ENCODE measurements at places on chromosomes 7 and 10.

GRCh38 chr7:123824754-123825067 is 20.3 kb upstream of the HYAL4 start:
- DNase-seq, result no peak

DNA sequence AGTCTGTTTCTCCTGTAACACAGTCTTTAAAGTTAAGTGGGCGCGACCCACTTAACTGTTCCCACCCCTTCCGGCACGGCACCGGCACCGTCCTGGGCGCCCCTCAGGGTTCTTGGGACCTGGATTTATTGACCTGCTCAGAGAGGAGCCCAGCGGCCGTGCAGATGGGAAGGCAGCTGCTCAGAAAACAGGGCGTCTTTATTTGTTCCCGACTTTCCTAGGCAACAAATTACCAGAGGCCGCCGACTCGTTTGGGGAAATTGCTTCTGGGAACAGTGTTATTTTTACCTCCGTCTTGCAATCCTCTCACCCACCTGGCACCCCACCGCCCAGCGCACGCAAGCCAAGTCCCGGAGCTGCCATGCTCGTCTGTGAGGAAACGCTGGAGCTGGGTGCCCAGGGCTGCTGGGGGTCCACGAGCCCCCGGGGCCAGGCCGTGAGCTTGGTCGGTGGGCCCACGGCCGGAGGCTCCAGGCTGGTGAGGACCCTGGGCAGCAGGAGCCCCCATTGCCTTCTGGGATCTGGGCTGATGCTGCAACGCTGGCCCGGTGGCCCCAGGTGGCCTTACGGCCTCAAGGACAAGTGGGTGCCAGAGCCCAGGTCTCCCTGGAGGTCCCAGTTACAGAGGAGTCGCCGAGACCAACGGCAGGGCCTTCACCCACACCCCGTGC is 14.9 kb upstream of the ADGRA1 start:
- DNase-seq, result no peak

DNA sequence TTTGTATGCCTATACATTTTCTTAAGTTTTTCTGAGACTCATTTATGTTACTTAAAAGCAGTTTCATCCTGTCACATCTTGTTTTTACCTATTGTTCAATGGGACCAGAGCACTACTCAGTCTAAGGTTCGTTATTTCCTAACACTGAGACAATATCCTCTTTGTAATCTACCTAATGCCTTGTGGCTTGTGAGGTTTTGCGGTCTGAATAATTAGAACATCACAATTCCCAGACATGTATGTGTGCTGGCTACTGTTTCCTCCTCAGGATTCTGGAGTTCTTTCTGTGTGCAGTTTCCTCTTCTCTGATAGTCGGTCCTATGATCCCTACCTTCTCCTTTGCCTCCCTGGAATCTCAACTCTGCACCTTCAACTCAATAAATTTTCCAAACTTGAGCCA is 620.2 kb downstream of the ANKRD7 start:
- DNase-seq, result no peak

DNA sequence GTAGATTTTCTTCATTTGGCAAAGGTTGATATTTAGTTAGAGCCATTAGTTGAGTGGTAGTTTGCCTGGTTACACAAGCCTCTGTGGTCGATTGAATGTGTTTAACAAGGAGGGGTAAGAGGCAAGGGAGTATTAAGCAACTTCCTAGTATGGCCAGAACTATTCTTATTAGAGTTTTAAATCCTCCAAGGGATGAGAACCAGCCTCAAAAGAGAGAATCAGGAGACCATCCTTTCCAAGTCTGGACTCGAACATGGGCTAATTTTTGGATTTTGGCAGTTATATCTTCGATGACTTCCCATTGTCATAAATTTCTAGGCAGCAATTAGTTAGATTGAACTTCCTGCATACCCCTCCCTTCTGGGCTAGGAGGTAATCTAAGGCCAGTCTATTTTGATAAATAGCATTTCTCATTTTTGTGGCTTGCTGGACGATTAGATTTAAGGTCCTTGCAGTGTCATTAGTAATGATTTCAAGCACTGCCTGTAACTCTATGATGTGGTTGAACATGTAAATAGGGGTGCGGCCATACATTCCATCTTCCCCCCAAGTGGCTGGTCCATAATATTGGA is 219.5 kb upstream of the KCND2 start:
- no peak for DNase-seq

DNA sequence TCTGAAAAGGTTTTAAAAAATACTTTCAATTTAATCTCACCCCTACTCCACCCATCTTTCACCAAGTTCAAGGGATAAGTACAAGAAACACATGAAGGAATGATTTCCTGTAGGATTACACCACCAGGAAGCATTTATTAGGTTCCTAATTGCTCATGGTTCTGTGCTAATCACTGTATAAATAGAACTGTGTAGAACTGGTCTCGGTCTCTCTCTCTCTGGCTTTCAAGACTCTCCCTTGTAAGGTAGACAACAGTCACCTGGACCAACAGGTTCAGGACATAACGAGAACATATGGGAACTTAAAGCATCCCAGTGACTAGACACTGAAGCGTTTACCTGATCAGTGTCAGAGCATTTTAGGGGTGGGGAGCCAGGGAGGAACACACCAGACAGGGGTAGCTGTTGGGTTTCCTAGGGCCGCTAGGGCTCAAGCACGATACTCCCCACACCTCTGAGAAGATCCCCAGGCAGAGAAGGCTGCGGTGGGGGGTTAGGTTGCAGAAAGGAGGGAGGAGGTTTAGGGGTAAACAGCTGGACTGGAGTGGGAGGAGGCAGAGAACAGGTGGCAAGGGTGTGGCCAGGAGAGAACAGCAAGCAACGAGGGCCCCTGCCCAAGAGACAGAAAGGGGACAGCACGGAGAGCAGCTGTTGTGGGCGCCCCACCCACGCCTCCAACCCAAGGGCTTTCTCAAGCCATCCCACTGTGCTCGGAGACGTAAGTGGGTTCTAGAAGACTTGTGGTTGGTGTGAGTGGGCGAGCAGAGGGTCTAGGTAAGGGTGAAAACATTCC is 52.5 kb upstream of the USP6NL start:
- peak; percentile 75 for DNase-seq

DNA sequence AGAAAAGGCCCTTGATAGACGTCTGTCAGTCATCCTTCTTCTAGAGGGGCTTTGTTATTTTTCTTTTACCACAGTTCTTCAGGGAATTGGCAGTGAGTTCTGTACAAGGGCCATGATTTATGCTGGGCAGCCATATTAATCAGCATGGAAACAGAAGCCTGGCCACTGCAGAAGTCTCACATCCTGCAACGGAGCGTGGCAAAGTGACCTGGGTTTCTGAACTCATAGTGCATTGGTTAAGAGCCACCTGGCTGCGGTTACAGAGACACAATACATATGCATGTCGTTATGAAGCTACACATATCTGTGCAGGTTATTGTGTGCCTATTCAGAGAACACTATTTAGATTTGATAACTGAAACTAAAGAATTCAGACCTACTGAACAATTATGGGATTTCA is 419.4 kb upstream of the CELF2 start:
- no peak for DNase-seq

- no peak for DNase-seq
Observed at GRCh38 chr7:156378806-156379205, 261.8 kb upstream of the RNF32 start.

- DNase-seq, result no peak
Observed at GRCh38 chr7:47405286-47405904, 176.5 kb downstream of the TNS3 start.

- DNase-seq, result no peak
Observed at GRCh38 chr10:73307203-73307800, 51.4 kb downstream of the CFAP70 start.

DNA sequence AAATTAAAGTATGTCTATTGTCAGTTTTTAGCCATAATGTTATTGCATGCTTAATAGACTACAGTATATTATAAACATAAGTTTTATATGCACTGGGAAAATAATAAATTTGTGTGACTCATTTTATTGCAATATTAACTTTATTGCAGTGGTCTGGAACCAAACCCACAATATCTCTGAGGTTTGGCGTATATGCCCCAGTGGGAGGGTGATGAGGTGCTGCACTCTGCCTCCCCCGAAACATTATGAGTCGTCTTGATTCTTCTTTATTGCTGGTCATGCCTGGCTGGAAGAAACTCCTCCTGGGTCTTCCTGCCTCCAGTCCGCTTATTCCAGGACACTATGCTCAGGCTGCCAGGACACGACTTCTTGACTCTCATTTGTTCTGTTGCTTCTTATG is 88.4 kb downstream of the MTPN start:
- no peak for DNase-seq

DNA sequence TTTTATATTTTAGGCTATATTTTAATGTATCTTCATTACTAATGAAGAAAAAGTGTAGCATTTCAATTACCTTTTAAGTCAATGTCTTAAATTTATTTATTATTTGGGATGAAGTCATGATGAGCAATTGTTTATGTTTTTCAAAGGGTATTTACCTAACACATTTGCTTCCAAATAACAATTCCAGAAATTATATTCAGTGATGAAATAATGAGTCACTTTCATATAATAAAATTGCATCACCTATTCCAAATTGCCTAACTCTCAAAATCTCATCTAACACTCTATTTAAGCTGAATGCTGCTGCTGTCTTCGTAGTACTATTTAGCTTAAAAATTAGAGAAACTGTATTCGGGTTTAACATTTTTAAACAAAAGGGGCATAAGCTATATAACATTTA is 97.7 kb downstream of the PRKG1 start:
- DNase-seq, result no peak

- DNase-seq, result no peak
Observed at GRCh38 chr7:34727464-34727995, 69.5 kb downstream of the NPSR1 start.

DNA sequence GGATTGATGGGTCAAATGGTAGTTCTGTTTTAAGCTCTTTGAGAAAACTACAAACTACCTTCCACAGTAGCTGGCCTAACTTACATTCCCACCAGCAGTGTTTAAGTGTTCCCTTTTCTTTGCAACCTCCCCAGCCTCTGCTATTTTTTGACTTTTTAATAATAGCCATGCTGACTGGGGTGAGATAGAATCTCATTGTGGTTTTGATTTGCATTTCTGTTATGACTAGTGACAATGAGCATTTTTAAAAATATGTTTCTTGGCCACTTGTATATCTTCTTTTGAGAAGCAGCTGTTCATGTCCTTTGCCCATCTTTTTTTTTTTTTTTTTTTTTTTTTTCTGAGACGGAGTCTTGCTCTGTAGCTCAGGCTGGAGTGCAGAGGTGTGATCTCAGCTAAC is 155.2 kb upstream of the BMPER start:
- no peak for DNase-seq

DNA sequence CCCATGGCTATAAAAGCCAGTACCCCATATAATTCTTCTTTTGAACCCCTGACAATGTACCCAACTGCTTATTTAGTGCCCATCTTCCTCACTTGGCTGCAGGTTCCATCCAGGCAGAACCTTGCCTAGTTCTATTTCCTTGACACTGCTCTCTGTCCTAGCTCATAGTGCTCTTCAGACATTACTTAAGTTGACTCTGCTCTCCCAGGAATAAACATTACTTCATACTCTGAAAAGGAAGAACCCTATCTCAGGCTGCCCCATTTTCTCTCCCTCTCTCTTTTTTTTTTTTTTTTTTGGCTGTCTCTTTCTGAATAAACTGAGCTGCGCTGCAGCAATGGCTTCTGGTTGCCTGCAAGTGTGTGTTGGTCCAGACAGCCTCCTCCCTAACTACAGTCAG is 21.0 kb downstream of the ACTA2 start:
- no peak for DNase-seq

DNA sequence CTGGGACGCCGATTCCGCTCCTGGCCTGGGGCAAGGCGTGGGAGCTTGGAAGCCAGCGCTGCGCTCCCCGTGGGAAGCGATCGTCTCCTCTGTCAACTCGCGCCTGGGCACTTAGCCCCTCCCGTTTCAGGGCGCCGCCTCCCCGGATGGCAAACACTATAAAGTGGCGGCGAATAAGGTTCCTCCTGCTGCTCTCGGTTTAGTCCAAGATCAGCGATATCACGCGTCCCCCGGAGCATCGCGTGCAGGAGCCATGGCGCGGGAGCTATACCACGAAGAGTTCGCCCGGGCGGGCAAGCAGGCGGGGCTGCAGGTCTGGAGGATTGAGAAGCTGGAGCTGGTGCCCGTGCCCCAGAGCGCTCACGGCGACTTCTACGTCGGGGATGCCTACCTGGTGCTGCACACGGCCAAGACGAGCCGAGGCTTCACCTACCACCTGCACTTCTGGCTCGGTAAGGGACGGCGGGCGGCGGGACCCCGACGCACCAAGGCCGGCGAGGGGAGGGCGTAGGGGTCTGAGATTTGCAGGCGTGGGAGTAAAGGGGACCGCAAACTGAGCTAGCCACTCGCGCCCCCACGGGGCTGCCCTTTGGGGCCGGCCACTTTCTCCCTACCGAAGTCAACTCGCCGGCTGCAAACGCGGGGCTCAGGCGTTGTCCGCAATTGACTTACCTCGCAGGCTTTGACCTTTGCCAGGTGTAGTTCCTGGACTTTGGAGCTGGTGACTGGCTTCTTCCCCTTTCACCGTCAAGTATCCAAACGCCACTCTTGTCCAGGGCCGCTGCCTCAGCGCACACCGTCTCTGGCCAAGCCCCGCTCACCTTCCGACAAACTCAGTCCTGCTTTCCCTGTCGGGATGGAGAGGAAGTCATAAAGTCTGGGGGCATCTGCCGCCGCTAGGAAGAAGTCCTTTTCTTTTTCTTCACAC is at the start of gene SCIN:
TSS of gene SCIN (plus strand) at position 187 of the 928 bp plus-strand sequence. CDS start at position 254, 67 bp downstream.
- peak; percentile 4 for DNase-seq

Data from germinal center (tissue), 1 donor.